Activated CD4-positive, alpha-beta T cell treated with anti-CD3 and anti-CD28 coated beads for 4 hours (primary cell): ENCODE measurements at places on chromosomes 13 and 19.
A peak's percentile ranks its signal among the peaks of the same experiment; 100 is the strongest.

- DNase-seq, result no peak
Observed at GRCh38 chr13:82747291-82747690, 1135.0 kb downstream of the SLITRK1 start.

- no peak for DNase-seq
Observed at GRCh38 chr13:88345171-88345847, 674.1 kb downstream of the SLITRK5 start.

DNA sequence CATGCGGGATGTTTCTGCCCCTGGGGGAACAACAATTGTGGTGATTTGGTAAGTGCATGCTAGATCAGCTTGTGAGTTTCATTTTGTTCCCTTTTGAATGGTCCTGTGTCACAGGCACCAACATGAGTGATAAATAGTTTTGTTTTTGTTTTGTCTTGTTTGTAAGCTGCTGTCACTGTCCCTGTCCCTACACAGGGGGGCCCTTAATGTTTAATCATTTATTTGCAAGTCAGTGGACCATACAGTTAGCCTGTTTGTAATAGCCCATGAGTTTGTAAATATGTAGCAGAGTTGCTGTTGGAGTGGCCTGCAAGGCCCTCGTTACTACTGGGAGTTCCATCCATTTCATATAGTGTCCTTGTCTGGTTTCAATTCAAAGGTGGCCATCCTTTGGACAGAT lies 979.6 kb upstream of the SPRY2 start:
- no peak for DNase-seq

- DNase-seq, result peak; percentile 82
Observed at GRCh38 chr19:46728693-46729339, 11.9 kb upstream of the PRKD2 start.

DNA sequence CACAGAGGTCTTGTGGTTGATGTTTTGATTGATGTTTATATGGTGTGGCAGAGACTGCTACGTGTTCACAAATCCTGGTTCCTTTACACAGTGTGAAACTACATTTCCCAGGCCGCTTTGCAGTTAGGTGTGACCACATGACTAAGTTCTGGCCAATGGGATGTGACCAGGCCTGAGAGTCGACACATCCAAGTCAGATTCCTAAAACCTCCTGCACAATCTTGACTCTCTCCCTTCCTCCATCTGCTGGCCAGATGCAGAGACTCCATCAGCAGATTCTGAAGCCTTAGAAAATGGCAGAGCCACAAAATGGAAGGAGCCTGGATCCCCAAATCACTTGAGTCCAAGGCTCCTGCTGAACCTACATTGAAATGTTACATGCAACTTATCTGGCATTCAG lies 12.6 kb downstream of the CD37 start:
- no peak for DNase-seq

- no peak for DNase-seq
Observed at GRCh38 chr13:90414691-90415596, 932.5 kb upstream of the MIR17HG start.

DNA sequence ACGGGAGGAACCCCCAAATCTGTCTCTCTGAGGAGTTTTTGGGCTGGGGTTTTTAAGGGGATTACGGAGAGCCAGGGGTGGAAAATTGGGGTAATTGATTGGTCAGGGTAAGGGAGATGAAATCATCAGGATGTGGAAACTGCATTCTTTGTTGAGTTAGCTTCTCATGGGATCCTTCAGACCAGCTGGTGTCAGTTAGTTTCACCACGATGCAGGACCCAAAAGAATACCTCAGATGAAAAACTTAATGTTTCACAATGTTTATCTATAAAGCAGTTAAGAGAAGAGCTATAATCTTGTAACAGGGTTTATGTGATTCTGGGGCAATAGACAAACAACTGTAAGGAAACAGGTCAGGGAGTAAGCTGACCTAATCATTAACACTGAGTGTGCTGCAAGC lies 230.8 kb downstream of the POU4F1 start:
- DNase-seq, result no peak

GRCh38 chr19:19606021-19606420 lies 12.5 kb downstream of the PBX4 start:
- peak; percentile 63 for DNase-seq

DNA sequence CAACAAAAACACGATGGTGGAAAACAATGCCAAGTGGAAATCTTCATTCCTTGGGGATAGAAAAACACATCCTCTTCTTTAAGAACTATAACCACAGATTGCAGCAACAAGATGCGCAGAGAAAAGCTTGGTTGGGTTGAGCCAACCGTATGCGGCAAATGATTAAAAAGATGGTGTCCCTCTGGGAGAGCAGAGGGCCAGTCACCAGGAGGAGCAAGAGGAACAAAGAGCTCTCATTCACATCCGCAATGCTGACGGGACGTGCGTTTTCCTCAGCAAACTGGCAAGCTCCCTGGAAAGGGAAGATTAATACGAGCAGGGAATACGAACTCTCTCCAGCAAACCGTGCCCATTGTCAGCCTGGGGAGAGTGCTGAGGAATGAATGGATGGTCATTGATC lies 141.6 kb downstream of the KATNAL1 start:
- DNase-seq, result no peak

DNA sequence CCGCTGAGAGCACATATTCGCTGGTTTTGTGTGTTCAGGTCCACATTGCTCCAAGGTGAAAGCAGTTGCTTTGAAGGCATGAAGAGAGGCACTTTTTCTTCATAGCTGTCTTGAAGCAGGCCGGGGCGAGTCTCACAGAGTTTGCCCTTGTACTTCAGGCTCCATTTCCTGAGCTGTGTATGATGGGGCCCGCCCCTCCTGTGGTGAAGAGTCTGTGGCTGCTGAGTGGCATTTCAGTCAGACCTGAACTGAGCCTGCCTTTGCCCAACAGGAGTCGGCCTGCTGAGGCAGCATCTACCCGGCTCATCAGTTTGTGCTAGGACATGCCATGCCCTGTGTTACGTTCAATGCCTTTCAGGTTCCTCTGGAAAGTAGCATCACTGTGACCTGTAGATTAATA lies 44.4 kb upstream of the C1QTNF9 start:
- DNase-seq, result peak; percentile 71

DNA sequence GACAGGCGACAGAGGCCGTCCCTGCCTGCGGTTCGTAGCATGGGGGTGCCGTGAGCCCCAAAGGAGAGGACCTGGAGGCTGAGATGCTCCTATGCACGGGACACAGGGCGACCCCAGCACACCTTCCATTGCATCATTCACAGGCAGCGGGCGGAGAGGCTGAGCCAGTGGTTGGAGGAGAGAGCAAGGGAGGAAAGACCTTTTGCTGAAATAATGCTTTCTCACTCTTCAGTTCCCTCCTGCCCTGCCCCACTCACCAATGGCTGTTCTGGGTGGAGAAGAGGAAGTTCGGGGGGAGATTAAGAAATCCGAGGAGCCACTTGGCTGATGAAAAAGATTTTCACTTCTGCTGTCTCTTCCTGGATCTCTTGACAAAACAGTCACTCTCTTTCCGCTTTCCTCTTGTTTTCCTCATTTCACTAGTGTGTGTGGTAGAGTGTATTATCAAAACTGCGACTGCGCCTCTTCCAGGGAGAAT lies at the start of gene NLRP12:
TSS of gene NLRP12 (minus strand) at position 181 of the 478 bp plus-strand sequence. CDS start at position 41, 140 bp downstream.
- no peak for DNase-seq

GRCh38 chr13:113664751-113665596 lies 2.0 kb upstream of the GRK1 start:
- DNase-seq, result no peak

DNA sequence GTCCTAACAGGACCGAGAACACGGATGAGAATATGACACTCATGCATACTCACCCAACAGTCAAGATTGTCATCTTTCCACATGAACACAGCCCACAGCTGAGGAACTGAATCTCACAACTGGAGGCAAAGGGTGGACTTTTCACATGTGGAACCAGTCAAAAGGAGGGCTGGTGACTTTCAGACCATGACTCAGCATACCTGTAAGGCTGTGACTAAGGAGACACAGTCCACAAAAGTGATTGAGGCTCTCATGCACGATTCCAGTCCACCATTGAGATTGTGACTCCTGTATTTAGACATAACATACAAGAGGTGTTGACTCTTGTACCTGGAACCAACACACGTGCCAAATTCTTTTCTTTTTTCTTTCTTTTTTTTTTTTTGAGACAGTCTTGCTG lies 40.0 kb downstream of the ZNF729 start:
- DNase-seq, result no peak

DNA sequence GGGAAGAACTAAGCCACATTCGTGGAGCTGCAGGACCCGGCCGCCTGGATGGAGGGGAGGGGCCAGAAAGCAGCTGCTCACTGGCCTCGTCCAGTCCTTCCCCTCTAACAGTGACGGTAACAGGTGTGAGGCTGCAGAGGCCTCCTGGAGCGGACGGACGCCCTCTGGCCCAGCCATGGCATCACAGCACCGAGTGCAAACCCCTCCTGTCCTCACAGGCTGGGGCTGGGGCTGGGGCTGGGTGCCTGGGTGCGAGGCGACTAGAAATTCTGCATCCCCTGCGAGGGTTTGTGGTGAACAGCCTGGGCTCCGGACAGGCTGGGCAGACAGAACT lies 3.6 kb downstream of the MICOS13 start:
- no peak for DNase-seq

DNA sequence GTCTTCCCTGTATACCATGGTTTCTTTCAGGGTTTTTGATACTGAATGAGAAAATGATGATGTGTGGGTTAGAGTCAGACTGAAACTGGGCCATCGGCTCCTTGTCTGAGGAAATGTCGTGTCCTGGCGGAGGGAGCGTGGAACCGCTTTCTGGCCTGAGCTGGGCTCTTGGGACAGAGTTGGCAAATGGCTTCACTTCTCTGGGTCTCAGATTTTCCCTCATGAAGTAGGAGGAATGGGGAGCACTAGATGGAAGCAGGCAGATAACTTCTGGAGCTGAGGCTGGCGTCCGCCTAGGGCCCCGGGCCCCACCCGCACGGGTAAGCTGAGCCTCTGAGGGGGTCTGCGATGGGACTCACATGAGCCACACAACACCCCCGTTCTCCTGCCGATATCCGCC lies 133.3 kb upstream of the WASF3 start:
- DNase-seq, result no peak

- DNase-seq, result no peak
Observed at GRCh38 chr13:42532561-42533335, 41.2 kb upstream of the TNFSF11 start.

GRCh38 chr13:92158346-92158745 lies 759.9 kb downstream of the GPC5 start:
- DNase-seq, result no peak

DNA sequence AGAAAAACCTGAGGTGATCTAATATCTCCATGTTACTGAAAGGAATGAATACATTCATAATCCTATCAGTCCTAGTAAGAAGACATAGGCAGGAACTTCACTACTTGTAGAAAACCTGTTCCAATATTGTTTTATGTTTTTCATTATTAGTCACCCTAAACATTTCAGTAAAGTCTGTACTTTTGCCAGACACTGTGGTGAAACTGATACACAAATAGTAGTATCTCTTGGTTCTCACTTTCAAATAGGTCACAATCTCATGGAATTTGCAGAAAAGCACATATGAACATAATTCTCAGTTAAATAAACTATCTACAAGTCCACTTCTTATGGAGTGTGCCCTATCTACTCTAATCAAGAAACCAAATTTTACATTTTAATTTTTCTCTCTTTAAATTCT lies 88.3 kb upstream of the PCDH9 start:
- no peak for DNase-seq

GRCh38 chr13:94162289-94162688 lies 317.2 kb downstream of the DCT start:
- DNase-seq, result no peak

DNA sequence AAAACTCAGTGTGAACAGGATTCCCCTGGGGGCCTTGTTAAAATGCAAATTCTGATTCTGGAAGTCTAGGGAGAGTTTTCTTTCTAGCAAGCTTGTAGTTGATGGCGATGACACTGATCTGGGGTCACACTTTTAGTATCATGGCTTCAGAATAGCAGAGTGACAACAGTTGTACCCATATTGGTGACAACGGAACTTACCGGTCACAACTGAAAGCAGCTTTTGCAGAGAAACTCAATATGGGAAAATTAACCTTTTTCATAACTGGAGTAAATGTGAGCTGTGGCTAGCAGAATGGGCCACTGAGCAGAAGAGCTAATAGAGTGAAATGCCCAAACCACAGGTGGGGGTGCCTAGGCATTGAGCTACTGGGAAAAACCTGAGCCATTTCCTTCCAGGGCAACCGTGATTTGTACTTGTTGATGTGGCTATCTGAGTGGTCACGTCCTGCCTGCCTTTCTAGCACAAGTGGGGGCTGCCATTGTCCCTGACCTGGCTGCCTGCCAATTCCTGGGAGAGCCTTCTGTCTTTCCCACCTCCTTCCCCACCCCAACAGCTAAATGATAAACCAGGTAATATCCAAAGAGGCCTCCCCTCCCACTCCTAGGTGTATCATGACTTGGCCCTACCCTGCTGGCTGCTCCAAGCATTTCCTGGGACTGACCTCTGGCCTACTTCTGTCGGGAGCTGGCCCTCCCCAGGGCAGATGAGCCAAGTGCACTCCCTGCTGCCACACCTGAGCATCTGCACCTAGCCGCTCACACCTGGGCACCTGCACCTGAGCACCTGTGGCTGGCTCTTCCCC lies 1.7 kb upstream of the SLC10A2 start:
- no peak for DNase-seq

DNA sequence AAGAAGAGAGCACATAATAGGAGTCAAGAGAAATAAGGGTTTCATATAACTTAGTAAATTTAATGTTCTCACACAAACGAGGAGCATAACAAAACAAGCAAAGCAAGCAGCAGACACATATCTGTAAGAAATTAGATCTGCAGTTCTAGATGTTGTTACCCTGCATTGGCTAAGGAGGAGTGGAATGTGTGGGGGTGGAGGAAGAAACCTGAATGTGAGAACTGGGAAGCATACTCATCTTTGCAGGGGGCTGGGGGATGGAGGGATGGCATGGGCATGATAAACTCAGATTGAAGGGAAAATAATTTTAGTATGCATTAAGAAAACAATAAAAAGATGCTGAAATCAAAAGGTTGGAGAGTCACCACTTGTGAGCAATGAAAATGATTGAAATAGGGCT lies 255.0 kb downstream of the LIG4 start:
- DNase-seq, result no peak

GRCh38 chr13:105679838-105680237 lies 855.6 kb downstream of the EFNB2 start:
- no peak for DNase-seq

DNA sequence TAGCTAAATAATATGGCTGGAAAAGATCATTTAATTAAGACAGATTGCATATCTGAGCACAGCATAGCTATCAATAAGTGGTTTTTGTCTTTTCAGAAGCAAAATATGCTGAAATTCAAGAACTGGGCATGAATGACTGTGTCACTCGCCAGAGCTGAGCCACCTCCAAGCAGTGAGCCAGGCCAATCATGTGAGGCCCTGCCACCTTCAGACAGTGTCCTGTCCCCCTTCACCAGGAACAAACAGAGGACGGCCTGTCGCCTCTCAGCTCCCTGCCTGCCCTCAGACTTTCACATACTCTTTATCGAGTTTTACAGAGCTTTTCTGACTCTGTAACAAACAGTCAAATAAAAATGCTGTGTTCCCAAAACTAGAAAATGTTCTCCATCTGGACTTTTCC lies 171.0 kb upstream of the TSC22D1 start:
- no peak for DNase-seq

GRCh38 chr19:39736088-39736487 lies 1.7 kb downstream of the CLC start:
- DNase-seq, result no peak

- no peak for DNase-seq
Observed at GRCh38 chr13:112773601-112774447, 84.0 kb downstream of the ATP11A start.

GRCh38 chr13:98105929-98106336 lies 37.0 kb upstream of the FARP1 start:
- no peak for DNase-seq

- no peak for DNase-seq
Observed at GRCh38 chr13:98428256-98428966, 148.5 kb downstream of the STK24 start.

GRCh38 chr19:51712461-51713081 lies 11.2 kb downstream of the HAS1 start:
- DNase-seq, result no peak
